ENCODE measurements at places on chromosomes 7 and 10.

DNA sequence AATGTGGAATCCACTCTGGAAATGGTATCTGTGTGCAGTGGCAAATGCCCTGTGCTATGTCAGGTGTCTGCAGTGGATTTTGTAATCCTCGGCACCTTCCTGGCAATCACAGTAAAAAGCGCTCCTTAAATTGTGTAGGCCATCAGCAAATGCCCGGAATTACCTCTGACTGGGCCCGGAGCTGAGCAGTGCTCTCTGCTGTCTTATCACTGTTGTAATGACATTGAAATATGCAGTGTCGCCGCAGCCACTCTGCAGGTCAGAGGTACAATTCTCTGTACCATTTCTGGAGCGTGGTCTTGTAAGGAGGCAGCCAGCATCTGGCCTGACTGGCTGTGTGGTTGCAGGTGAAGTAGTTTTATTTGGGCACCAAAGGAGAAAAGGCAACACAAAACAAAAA lies 416.4 kb upstream of the MKI67 start:
- no peak for DNase-seq

DNA sequence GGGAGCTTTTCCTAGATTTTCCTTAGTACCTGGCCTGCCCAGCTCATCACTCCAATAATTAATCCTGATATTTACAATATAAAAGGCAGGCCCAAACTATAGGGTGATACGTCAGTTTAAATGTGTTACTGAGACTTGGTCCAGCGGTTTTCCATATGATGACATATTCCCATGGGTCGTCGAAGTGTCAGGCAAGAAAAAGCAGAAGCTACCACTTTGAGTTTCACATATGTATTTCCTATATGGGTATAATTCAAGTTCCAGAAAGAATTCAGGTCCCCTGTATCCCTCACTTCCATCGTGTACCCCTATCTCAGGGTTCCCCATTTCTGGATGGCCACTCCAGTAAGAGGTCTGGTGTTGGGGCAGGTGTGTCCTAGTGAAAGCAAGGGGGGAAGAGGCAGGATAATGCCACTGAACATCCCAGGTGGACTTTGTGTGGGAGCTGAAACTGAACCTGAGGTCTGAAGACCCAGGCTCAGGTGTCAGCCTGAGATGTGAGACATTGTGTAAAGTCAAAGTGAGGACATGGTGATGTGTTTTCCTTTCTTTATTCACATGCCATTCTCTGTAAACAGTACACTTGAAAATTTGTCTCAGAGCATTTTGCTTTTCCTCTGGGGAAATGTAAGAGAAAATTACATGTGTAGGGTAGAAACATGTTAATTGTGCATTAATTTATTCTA lies 167.8 kb downstream of the PLXDC2 start:
- no peak for DNase-seq

DNA sequence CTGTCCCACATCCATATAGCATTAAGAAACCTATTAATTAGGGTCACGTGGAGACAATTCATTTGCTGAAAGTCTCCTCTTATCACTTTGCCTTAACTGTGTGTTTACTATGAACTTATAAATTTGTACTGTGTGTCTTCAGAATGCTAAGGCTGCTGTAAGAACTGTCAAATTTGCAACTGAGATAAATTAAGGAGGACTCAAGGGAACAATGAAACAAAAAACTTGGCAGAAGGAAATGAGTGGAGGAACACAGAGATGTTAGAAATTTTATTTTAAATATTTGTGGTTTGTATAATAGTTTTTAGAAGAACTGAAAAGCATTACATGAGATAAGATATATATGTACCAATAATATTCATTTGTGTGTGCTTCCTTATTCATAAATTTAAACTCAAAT lies 1005.3 kb upstream of the SORCS1 start:
- DNase-seq: no peak

GRCh38 chr10:111430070-111430469 lies 353.2 kb downstream of the ADRA2A start:
- no peak for DNase-seq

- no peak for DNase-seq
Measured at GRCh38 chr7:29343399-29343798, 148.8 kb downstream of the CHN2 start.

DNA sequence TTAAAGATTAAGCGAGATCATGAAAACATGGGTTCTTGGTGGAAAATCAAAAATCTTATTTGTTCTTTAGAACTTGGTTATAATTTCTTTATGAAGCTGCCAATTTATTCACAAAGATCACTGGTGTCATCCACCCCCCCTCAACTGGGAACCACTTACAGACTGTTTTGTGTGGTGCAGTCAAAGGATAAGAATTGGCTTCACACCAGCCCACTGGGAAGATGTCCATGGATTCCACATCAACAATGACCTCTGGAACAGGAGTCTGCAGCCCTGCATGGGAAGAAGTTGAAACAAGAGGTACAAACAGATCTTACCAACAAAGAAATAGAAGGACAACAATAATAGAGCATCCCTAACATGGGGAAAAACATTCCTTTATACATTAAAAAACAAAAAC lies 205.2 kb downstream of the SFMBT2 start:
- no peak for DNase-seq

GRCh38 chr7:129188372-129188891 lies at the start of gene SMO:
Gene SMO, plus strand, starts transcription at chr7:129188633. Its CDS starts 519 bp downstream, at chr7:129189152.
- peak; percentile 73 for DNase-seq

DNA sequence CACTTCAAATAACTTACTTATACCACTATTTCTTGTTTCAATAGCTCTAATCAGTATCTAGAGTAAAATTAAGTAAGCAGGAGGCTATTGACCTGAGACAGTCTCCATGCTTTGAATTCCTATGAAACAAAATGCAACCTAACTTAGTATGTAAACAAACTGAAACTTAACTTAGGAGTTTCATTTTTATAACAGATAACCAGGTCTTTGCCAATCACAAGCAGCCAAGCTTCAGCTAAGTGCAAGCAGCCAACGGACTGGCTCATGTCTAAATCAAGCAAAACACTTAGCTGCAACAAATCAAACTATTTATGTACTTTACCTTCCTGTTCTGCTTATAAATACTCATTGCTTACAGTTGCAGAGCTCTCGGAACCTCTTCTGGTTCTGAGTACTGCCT lies 4.4 kb upstream of the GSTK1 start:
- no peak for DNase-seq

GRCh38 chr7:6375348-6376101 lies 72.2 kb downstream of the DAGLB start:
- DNase-seq: no peak

GRCh38 chr7:158446281-158446680 lies 141.3 kb downstream of the PTPRN2 start:
- DNase-seq: no peak

- DNase-seq: no peak
Measured at GRCh38 chr10:30818854-30819253, 189.3 kb upstream of the LYZL2 start.

DNA sequence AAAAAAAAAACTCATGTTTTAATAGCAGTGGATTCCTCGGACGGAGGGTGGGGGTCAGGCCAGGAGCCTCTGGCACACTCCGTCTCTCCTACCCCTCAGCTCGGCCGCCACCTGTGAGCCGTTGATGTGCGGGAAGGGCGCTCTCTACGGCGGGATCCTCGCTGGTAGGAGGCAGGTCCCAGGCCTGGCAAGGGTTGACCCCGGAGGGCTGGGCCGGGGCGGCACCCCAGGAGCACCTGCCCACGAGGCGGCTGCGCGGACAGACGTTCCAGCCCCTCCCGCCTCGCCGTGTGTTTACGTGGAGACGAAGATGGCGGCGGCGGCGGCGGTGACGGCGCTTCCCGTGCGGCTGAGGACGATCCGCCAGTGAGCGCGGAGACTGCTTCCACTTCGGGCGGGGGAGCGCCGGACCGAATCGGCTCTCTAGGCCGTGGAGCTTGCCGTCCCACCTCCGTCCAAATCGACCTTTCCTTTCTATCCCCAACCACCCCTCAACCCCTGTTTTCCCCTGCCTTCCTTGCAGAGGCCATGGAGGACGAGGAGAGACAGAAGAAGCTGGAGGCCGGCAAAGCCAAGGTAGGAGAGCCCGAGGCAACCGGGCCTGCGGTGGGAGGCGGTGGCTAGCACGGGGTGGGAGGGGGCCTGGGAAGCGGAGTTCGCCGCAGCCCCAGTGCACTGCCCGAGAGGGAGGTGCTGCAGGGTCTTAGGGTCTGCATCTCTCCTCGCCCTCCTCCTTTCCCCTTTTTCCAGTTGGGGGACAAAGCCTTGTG lies at the start of gene AKAP9:
AKAP9 (plus strand) TSS at position 291 of the 770 bp plus-strand sequence; CDS start at position 529, 238 bp downstream.
- DNase-seq: peak; percentile 69

GRCh38 chr7:29239638-29240037 lies 45.1 kb downstream of the CHN2 start:
- no peak for DNase-seq

- no peak for DNase-seq
Measured at GRCh38 chr10:131075218-131075770, 236.2 kb downstream of the TCERG1L start.

GRCh38 chr10:79052291-79053080 lies 16.3 kb upstream of the ZMIZ1 start:
- DNase-seq: no peak

DNA sequence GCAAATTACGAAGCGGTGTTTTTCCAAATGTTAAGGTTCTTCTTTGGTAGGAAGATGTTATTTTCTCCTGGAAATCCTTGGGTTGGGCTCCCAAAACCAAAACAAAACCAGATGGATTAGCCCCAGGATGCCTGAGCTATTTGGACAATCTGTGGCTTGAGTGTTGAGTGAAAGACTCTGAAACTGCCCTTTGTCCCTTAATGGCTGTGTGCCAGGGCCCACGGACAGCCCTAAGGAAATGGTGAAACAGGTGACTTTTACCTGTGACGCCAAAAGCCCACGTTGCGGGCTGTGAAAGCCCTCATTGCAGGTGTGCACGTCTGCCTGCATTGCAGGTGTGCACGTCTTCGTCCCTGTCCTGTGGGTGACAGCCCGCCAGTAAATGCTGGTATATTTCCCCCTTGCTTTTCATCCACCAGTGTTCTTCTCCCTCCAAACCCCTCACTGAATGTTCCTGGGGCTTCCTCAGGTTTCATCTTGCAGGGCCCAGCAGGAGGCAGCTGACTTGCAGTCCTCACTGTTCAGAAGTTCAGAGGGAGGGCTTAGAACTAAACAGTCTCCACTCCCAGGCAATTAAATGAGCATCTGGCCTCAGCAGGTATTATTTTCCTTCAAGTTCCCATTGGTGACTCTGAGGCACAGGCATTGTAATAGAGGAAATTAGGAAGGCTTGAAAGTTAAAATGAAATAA lies 10.7 kb downstream of the PFKP start:
- no peak for DNase-seq

GRCh38 chr10:22672319-22673090 lies 41.9 kb downstream of the PIP4K2A start:
- DNase-seq: no peak

DNA sequence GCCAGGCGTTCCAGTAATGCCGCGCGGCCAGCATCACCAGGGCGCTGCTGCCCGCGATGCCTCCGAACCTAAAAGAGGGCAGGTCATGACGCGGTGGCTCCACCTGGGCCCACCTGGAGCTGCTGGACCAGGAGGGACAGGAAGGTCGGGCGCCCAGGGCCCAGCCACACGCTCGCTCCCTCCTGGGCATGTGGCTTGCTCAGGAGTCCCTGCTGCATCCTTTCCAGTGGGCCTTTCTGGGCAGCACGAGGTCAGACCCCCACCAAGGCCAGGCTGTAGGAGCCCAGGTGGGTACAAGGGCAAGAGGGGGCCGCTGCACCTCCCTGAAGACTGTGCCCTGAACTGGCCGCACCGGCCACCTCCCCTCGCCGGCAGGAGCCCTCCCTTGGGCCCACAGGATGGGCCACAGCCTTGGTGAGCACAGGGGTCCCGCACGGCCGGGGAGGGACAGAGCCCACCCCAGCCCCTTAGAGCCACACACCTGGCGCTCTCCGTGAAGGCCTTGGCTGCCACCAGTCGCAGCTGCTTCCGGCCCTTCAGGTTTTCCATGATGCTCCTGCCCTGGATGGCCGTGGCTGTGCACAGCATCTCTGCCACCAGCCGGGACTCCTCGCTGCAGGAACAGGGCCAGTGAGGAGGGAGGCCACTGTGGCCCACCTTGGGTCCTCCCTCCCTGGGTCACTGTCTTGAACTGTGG lies 43.2 kb downstream of the CFAP46 start:
- DNase-seq: no peak

Data from left renal cortex interstitium (tissue), 4 donors.